ENCODE measurements at places on chromosomes 3 and 15. TPM values are rescaled to one million over a fixed set of nuclear protein-coding genes. Genes with fewer than 3 reads are reported as not detected.

DNA sequence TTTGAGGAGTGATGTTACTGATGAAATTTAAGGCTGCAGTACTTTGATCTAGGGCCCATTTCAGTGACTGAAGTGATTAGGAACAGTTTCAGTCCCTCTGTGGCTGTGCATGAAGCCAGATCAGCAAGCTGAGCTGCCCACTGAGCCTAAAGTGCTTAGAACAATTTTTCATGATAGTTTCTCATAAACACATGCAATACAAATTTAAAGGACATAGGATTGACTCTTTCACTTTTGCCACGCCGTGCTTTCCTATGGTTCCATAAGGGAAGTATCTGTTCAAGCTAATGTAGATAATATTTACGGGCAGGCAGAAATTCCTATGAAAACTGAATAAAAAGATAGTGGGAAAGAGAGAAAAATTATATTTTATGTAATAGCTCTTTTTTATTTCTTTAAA is 10.6 kb downstream of the ANKUB1 start:
- no peak for DNase-seq

DNA sequence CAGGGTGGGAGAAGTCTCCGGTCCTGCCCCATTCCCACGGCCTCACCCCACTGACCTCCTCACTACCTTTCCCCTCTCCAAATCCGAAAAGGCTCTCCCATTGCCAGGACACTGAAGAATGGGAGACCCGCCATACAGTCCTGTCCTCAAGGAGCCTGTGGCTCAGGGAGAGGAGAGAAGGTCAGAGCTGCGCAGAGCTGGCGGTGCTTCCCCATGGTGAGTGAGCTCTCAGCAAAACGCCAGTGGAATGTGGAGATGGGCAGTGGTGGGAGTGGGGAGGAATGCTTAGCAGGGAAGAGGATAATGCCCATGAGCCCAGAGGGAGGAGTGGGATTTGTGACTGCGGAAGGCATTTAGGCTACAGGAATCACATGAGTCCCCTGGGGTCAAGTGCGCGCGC is 20.1 kb downstream of the FAM43A start:
- no peak for DNase-seq

Gene TTLL13
- 0.14 TPM for total RNA-seq

Gene GOLGA8O
- total RNA-seq: 1.2 TPM

- peak; percentile 36 for DNase-seq
Observed at GRCh38 chr3:69420781-69421520, 35.1 kb upstream of the FRMD4B start.

Gene REC114
- not detected for total RNA-seq

Gene PLXNB1
- total RNA-seq: 59.2 TPM

DNA sequence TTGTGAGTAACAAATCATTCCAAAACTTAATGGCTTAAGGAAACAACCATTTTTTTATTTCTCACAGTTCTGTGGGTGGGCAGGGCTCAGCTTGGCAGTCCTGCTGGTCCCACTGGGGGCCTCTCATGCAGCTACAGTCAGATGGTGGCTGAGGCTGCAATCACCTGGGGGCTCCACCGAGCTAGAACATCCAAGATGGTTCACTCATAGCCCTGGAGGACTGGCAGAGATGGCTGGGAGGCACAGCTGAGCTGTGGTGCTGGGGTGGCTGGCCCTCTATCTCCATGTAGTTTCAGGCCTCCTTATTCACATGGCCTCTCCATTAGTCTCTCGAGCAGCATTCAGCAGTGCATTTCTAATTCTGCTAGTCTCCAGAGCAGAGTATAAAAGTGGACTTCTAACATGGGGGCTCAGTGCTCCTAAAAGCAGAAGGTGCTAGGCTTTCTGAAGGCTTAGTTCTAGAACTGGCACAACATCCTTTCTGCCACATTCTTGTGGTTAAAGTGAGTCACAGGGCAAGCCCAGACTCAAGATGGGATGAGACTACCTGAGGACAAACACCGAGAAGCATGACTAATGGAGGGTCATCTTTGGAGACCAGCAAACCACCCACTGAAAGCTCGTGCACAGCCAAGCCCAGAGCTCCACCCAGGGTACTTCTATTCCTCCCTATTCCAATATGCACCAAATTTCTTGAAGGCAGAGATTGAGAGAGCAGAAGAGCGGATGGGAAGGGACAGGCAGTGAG is 6.3 kb downstream of the CAV3 start:
- DNase-seq: peak; percentile 66

Gene USF3
- total RNA-seq: 11.8 TPM

DNA sequence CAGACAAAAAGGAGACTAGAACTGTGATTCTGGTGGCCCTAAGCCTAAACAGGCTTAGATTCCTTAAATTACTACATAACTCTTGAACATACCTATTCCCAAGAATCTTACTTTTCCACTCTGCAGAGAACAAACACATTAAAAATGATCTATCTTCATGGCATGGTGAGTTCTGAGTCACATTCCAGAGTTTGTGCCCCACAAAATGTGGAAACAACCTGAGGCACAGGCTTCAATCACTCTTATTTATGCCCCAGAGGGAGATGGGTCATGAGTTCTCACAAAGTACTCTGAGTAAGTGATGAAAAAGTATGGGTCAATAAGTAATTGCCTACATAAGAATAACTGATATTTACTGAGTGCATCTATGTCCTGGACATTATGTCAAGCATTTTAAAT is 137.5 kb upstream of the SLC2A2 start:
- DNase-seq: no peak

DNA sequence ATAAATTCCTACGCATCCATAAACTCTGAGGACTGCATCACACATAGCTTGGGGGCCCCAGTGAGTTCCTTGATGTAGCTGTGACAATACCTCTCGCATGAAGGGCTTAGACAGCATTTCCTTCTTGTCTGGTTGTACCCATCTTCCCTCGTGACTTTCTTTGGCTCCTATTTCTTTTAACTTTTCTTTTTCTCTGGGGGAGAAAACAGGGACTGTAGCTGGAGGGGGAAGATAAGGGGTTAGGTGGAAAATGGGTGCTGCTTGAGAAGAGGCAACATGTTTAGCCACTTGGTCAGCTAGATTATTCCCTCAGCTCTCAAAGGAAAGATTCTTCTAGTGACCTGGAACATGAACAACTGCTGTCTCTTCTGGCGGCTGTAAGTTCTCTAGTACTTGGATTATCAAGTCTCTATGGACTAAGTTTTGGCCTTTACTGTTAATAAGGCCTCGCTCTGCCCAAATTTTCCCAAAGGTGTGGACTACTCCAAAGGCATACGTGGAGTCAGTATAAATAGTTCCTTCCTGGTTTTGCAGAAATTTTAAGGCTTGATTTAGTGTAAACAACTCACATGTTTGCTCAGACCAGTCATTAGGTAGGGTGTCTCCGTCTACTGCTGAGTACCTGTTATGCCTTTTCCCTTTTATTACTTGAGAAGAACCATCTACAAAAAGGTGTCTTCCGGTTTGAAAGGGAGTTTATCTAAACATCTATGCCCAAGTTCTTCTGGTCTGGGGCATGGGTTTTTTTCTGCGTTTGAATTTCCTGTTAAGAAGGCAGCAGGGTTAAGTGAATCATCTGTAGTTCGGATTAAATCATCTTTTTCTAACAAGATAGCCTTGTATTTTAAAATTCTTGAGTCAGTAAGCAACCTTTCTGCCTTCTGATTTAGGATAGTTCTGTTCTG is 21.0 kb upstream of the ATG7 start:
- no peak for DNase-seq

Gene LYSMD4
- 3.8 TPM for total RNA-seq

DNA sequence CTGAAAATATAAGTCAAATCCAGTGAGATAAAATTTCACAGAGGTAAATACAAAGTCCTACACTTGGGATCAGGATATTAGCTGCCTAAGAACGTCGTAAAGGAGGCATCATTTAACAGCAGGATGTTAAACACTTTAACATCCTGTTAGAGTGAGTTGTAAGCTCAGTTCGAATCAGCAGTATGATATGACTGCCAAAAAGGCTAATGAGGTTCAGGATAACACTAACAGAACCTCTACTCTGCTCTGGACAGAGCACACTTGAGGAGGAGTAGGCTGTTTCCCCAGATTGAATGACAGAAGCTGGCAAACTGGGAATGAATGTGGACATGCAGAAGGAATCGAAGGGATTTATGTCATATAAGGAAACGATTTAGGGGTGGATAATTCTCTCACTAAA is 227.1 kb upstream of the CD96 start:
- peak; percentile 9 for DNase-seq

DNA sequence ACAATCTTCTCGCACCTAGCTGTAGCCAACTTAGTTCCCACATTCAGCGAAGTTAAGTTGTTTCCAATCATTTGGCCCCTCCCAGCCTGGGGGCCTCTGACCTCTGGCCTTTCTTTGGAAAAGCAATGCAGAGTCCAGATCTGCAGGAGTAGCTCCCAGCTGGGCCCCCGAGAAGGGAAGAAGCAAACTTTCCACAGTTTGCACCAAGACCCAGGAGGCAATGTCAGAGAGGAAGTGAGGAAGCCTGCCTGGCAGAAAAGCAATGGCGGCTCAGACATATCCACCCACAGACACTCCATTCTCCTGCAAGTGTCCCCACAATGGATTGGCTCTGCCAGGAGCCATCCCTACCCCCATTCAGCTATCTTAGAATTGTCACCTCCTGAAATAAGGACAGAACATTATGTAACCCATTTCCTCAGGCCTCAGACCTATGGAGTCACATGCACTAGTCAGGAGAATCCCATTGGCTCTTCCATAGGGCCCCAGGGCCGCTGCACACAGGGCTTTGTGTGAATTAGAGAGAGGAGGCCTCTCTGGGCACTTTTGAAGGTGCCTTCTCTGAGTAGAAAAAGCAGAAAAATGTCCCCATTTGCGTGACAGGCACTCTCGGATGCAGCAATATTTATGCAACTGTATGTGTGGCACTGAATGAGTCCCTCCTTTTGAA is 3.0 kb upstream of the BUB1B start:
- no peak for DNase-seq

Gene RBP2
- not detected for total RNA-seq

GRCh38 chr3:157499342-157499963 is 3.8 kb downstream of the VEPH1 start:
- DNase-seq: peak; percentile 26

DNA sequence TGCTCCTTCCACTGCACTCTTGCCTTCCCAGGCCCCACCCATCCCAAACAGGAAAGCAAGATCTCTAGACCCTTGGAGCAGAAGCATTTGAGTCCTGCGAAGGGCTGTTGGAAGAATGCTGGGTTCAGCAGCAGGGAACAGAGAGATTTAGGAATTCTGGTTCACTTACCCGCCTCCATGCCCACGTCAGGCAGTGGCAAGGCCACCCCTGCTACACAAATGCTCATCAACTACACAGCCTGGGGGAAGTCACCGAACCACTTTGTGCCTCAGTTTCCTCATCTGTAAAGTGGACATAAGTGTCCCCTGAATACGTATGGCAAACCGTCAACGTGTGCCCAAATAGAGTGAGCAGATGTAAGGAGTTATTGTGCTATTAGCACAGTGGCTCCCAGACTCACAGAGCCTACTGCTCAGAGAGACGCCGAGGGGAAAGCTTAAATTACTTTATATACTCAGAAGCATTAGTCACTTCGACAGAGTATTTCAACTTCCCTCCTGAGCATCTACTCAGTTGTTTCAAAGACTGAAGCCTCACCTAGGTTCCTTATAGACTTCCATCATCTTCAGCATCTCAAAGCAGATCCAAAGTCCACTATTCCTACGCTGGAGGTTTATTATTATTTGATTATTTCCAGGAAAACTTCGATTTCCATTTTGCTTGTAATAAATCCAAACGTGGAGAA is 905 bp downstream of the HOMER2 start:
- peak; percentile 16 for DNase-seq
